IPS-NIHi11 (cell line): ENCODE measurements at places on chromosomes 5 and 9.

- DNase-seq, result no peak
Measured at GRCh38 chr9:132908635-132909034, 29.9 kb downstream of the SPACA9 start.

DNA sequence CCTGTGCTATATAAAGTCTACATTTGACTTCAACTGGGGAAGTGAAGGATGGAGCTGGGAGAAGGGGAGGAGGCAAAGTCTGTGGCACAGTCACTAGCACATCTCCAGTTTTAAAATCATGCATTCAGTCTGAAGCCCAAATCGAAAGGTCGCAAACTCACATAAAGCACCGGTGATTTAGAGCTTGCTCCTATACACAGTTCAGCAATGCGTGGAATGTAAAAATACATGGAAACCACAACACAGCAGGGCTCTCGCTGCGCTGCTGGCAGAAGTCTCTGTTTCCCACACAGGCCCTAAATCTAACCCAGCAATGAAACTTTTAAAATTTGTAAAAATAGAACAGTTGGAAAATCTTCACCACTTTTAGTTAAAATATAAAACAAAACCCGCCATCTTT is 68.2 kb downstream of the EBF1 start:
- DNase-seq, result no peak

GRCh38 chr9:87089929-87090328 is 142.6 kb upstream of the GAS1 start:
- no peak for DNase-seq

DNA sequence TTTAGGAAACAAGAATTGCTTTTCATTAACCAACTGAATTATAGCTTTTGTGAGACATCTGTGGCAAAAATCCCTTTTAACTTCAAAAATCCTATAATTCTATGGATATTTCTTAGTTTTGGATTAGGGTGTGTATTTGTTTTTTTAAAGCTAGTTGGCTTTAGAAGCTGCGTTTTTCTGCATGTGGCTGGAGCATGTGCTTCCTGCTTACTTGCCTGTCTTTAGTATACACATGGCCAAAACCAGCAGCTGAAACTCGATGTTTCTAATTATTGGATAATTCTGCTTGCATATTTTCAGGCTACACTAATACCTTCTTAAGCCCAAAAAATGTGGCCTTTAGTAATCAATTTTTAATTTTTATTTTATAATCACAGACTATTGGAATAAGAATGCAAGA is 8.9 kb downstream of the RECK start:
- DNase-seq, result no peak

- no peak for DNase-seq
Measured at GRCh38 chr9:69829484-69829883, 8.9 kb downstream of the CFAP95 start.

DNA sequence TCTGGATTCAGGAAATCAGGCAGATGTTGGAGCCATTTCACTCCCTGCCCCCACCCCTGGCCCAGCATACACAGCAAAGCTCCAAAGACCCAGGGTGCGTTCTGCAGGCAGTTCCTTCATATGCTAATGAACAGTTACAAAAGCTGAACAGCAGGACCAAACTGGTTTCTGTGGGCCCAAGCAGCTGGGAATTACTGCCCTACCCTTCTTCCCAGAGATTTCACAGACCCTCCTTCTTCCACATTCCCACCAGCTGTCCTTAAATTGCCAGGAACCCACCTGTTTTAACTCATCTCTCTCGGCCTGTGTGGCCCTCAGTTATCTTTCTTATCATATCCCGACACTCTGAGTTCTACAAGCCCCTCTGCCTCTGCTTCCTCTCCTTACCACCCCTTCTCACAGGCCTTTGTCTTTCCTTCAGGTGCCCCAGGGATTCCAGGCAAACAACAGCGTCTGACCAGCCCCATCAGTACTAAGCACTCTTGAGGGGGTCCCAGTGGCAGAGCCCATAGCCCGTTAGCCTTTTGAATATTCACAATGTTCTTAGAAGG is 10.6 kb upstream of the F2RL1 start:
- peak; percentile 71 for DNase-seq

GRCh38 chr5:74357827-74358226 is 282.7 kb downstream of the ENC1 start:
- DNase-seq, result no peak

DNA sequence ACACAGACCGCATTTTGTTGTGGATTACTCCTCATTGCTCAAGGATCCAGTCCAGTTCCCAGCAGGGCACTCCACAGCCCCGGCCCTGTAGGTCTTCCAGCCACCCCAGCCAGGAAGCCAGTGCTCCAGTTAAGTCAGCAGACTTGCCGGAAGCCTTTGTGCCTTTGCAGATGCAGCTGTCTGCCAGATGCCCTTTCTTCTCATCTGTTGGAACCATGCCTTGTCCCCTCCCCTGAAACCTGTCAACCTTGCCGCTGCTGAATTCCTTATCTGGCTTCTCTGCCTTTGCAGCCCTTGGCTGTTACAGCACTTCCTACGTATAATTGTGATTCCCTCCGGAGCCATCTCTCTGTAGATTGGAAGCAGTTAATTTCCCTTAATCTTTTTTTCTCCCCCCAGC is 28.4 kb downstream of the PSAT1 start:
- no peak for DNase-seq

DNA sequence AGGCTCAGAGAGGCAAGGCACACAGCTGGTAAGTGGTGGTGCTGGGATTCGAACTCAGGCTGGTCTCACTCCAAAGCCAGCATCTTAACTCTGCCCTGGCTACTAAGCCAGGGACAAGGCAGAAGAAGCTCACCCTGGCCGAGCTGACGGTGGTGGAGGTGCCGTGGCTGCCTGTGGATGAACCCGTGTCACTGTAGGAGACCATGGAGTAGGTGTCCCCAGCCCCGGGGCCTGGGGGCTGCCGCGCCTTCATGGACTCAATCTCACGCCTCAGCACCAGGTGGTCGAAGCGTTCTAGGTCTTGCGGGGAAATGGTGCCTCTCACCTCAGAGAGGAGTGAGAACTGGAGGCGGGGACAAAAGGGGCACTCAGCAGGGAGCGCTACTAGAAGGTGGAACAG is 35.4 kb upstream of the AKNA start:
- no peak for DNase-seq

DNA sequence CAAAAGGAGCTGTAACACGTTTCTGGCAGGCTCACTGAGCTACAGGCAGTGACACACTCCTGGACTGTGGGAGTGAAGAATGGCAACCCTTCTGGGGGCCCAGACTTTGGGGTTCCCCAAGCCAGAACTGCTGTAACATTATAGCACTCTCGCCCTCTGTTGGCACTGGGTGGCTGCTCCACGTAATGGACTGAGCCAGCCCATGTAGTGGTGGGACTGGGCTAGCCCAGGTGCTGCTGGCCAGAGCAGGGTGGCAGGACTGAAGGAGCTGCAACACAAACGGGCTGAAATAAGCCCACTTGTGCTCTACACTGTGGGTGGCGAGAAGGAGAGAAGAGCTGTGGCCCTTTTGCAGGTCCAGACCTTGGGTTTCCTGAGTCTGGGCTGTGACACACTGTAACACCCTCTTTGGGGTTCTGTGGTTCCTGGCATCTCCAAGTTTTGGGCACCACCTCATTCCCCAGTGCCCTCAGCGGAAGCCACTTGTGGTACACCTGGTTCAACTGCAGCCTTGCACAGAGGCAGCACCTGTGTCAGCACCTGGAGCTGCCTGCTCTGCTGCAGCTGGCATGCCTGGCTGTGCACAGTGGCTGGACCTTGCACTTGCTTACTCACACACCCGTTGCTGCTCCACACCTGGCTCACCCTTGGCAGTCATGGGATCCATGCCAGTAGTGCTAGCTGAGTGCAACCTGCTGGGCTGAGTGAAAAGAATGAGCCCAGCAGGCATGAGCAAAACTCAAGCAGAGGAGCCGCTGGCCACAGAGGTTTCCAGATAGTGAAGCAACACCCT is 95.0 kb upstream of the PRR16 start:
- no peak for DNase-seq

GRCh38 chr5:157476702-157477408 is 16.8 kb downstream of the NIPAL4 start:
- DNase-seq, result peak; percentile 82

GRCh38 chr5:82265047-82265446 is 13.1 kb downstream of the RPS23 start:
- DNase-seq, result no peak

- DNase-seq, result peak; percentile 86
Measured at GRCh38 chr9:63816751-63817621, 1468.0 kb downstream of the FOXD4L5 start.

GRCh38 chr9:113788616-113789330 is 87.3 kb upstream of the ZNF618 start:
- no peak for DNase-seq

DNA sequence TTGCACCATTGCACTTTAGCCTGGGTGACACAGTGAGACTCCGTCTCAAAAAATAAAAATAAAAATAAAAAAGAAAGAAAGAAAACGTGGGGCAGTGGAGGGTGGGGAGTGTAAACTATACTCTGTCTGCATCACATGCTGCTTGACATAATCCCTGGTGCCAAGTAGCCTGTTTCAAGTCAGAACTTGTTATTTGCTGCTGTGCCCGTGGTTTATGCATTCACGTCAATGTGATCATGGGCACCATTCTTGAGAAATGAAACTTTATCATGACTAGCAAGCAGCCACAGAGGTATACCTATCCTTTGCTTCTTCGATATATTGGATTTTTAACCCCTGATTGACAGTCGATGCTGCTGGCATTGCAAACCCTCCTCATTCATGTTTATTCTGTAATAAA is 4.1 kb upstream of the SMU1 start:
- DNase-seq, result no peak

DNA sequence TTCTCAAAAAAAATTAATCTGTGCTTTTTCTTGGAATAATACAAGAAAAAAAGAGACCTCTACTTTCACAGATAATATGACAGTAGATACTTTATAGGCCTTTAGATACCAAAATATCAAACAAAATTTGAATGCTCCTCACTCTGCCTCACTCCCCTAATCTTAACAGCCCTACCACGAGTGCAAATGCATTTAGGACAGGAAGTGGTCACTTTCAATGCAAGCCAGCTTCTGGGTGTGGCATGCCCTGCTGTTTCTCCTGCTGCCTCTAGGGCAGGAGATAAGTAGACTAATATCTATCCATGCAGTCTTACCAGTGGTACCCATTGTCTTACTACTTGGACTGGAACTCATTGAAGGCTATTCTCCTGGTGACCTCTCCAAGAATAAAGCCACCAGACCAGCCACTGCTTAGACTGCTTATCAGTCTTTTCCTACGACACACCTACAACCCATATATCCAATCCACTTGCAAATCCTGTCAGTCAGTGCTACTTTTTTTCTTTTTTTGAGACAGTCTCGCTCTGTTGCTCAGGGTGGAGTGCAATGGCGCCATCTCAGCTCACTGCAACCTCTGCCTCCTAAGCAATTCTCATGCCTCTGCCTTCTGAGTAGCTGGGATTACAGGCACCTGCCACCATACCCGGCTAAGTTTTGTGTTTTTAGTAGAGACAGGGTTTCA is 23.0 kb downstream of the FRRS1L start:
- DNase-seq, result peak; percentile 62

GRCh38 chr9:36623280-36623679 is 50.6 kb downstream of the MELK start:
- DNase-seq, result no peak

DNA sequence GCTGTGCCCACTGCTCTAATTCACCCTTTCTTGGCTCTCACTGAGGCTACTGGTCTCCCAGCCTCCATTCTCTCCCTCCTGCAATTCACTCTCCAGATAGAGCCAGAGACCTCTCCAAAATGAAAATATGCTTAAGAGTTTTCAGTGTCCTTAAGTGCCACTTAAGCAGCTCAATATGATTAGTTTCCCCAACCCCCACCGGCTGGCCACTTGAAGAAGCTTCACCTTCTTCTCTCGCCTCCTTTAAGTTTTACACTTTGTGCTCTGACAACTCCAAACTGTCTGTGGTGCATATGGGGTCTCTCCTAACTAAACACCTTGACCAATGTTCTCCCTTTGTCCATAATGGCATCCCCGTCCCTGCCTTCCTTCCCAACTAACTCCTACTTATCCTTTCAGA is 53.4 kb downstream of the CDK5RAP2 start:
- no peak for DNase-seq

GRCh38 chr9:36142510-36143244 is 6.1 kb downstream of the GLIPR2 start:
- DNase-seq, result no peak

GRCh38 chr9:87656485-87656884 is 69.4 kb upstream of the CTSL start:
- no peak for DNase-seq

- no peak for DNase-seq
Measured at GRCh38 chr9:18357321-18357720, 116.6 kb upstream of the ADAMTSL1 start.

DNA sequence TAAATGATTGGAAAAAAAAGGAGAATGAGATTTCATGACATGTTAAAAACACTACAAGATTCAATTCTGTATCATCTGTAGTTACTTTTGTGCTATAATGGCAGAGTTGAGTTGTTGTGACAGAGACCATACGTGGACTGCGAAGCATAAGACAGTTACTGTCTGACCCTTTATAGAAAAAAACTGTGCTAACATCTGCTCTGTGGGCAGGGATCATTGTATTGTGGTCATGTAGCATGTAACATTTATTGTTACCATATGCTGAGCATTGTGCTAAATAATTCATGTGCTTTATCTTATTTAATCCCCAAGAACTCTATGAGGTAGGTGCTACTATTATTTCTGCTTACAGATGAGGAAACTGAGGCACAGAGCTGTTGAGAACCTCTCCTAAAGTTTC is 147.3 kb upstream of the HMHB1 start:
- no peak for DNase-seq

DNA sequence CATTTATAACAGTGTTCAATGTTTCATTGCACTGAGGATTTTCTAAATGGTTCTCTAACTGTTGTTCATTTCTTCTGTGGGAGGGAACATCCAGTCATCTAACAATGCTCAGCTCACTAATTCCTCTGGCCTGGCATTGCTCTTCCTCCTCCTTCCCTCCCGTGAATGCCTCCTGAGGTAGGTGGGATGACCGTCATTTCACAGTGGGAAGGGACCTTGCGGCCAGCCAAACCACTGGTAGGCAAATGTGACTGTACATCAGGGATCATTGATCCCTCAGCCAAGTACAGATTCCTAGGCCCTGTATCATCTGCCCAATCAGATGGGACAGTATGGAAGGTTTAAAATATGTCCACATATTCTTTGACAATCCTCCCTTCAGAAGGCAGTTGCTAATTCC is 23.7 kb upstream of the VDAC1 start:
- no peak for DNase-seq
